Activated CD8-positive, alpha-beta memory T cell treated with anti-CD3 and anti-CD28 coated beads, Interleukin-2, amount 50 U/mL, for 4 hours (primary cell): ENCODE measurements at places on chromosomes 6 and 20.

GRCh38 chr20:49909499-49910339, 5.6 kb downstream of the SPATA2 start:
- no peak for DNase-seq

- DNase-seq = no peak
Observed at GRCh38 chr6:15280028-15280427, 34.2 kb downstream of the JARID2 start.

DNA sequence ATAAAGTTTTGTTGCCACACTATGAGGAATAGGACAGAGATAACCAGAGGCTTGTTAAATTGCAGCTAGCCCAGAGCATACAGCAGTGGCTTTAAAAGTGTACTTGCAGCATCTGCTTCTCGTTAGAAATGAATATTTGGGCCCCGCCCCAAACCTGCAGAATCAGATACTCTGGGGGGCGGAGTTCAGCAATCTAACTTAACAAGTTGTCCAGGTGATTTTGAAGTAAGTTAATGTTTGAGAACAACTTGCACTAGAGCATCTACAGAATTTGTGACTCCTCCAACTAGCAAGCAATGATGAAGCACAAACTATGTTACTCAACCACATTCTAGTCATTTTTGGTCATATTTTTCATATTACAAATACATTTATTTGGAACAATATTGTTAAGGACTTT, 10.6 kb upstream of the SUPT3H start:
- no peak for DNase-seq

DNA sequence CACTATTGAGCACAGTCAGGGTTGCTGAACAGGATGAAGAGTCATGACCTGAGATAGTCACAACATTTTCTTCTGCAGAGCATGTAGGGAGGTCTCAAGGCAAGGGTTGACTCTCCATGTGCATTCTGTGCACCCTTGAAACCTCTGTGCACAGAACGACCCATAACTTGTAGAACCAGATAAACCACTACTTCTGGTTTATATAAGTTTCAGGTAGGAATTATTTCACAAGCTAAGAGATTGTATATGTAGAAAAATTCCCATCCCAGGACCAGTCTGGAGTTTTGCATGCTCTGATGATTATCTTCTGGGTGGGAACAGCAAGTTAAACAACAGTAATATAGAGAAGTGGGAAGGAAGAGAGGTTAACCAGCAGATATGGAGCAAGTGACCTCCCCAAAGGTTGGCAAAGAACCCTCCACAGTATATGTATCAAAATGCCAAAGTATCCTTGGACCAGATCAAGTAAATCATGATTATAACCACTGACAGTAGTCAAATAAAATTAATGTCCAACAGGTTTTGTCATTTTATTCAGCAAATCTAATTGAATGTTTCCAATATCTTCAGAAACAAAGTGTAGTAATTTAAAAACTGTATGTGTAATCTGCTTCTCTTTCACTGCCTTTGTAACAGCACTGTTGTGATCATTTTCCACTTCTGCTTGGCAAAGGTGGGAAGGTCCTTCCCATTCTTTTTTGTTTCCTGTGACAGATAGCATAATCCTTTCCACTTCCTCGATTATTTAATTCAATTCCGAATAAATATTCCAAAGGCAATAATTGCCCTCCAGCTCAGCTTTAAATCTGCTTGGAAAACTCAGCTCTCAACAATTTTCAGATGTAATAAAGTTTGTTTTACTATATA, 104.4 kb downstream of the SYNE1 start:
- DNase-seq = no peak

DNA sequence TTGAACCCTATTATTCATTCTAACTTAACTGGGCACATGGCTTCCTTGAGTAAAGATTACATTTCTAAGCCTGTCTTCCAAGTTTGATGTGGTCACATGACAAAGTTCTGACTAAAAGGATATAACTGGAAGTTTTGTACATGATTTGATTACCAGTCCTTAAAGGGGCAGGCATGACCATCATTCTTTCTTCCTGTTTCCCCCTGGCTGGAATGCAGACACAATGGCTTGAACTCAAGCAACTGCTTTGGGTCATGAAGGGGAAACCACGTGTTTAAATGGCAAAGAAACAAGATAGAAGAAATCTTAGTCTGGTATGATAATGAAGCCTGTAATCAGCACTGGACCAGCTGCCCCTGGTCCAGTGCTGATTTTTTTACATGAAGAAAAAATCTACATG, 15.6 kb upstream of the SHLD1 start:
- DNase-seq = no peak

DNA sequence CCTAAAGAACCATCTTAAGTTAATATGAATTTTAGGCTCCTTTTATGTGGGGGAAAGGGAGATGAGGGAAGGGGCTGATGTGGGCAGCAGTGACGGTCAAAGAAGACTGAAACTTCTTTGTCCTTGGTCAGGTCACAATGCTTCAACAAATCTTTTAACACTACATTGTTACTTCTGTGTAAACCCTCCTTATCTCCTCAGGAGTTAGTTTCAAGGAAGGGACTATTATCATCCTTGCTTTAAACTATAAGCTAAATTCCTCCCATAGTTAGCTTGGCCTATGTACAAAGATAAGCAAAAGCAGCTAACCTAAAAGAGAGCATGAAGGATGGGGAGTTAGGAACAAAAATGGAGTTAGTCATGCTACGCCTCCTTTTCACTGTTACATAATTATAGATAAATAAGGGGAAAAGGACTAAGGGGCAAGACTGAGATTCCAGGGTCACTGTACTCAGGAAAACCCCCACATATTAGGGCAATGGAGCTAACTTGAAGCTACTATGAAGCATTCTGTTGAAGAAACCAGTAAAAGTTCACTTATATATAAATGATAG, 172.7 kb upstream of the RUNX2 start:
- DNase-seq = no peak

DNA sequence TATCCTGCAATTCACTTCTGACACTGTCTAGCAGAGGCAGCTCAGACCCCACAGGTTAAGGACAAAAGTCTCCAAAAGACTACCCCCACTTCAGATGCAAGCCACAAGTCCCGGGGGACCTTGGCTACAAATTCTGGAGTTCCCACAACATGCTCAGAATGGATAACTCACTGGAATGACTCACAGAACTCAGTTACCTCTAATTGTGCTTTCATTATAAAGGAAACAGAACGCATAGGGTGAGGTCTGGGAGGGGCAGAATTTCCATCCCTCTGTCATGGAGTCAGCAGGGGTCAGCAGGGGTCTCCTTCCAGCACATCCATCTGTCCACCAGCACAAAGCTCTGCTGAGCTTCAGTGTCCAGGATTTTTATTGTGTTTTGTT, 184.2 kb downstream of the CDH4 start:
- no peak for DNase-seq

DNA sequence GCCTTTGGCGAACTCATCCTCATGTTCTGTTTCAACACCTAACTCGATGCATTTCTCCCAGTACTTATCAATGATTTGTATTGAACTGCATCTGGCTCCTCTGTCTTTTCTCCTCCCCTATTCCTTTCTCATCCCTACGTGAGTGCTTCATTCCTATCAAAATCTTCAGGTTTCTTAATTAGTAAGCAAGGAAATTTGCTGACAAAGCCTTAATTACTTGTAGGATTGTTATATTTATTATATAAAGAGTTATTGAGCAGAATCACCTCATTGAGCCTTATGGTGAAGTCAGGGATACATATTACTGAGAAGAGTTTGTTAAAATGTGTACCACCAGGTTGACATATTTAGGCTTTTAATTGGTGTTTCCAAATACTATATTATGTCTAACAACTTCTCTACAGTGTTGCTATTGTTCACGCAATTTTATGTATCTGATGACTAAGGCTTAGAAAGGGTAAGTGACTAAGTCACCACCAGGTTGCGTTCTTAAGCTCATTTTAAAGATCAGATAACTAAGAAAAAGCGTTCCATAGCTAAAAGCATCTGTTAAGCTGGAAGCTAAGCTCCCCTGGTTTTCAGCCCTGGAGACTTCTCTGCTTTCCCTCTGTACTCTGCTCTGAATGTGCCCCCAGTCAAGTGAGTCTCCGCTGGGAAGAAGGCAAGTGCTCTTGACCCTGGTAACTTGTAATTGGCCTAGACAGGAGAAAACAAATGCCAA, 18.9 kb downstream of the SCGN start:
- no peak for DNase-seq

DNA sequence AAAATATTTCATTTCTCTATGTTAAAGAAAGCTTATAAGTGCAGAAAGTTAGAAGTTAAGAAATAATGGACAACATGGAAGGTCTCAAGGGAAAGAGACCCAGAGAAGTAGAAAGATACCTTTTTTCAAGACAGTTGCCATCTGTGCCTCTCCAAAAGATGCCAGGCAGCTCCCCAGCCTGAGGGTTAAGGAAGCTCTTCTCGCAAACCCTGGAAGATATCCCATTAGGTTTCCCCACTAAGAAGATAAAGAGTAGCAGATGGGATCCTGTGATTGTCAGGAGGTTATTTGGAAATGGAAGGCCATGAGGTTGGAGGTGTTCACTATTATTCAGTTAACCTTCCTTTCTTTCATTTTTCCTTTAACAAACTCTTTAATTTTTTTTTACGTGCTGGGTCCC, 110.1 kb upstream of the SIM1 start:
- no peak for DNase-seq

- no peak for DNase-seq
Observed at GRCh38 chr6:16730738-16731477, 30.4 kb downstream of the ATXN1 start.

- no peak for DNase-seq
Observed at GRCh38 chr6:109229536-109229935, 134.2 kb downstream of the CEP57L1 start.

DNA sequence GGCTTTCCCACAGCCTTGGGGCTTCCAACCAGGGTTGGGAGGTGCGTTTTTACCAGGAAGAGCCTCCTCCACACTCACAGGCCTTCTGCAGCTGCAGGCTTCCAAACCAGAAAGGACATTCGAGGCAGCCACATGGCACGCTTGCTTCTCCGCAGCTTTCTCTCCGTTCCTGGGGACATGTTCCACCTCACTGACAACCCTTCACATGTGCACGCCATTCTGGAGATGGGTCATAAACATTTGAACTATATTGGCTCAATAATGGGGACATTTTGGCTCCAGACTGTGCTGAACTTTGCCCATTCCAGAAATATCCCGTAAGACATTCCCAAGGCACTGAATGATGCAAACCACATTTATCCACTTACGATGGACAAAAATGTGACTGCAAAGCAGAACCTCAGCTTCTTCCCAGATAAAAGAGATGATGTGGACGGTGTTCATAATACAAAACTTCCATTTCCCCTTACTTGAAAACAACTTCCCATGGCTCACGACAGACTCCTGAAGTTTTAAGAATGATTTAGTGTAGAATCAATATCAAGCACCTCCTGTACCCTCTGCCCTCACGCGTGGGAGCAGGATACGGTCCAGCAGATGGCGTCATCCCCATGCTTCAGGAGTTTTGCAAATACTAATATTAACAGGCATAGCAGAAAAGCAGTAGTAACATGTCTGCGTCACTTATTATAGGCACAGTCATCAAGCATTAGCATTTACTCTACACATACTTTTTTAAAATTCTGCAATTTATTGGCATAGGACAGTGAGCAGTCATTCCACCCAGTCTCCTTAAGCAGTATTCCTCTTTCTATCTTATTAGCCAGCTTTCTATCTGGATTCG, 25.4 kb upstream of the FOXF2 start:
- DNase-seq = no peak

GRCh38 chr6:76014626-76015530, 57.6 kb downstream of the IMPG1 start:
- no peak for DNase-seq

DNA sequence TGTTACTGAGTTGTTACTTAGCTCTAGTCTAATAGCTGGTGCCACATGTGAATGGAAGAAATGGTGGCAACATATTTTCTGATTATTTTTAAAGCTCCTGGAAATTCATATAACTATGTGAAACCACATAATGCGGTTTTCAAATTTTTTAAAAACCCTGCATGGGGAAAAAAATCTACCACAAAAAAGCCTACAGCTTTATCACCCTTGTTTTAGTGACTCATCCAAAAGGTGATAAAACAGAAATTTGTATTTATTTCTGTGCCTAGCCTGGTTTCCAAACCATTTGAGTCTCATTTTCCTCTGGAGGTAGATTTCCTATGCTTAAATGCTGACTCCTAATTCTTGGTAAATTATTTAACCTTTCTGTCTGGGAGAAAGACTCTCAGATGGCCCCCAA, 5.4 kb upstream of the FBXO30 start:
- no peak for DNase-seq

- DNase-seq = peak; percentile 84
Observed at GRCh38 chr20:63553251-63553932, 567 bp upstream of the FNDC11 start.

DNA sequence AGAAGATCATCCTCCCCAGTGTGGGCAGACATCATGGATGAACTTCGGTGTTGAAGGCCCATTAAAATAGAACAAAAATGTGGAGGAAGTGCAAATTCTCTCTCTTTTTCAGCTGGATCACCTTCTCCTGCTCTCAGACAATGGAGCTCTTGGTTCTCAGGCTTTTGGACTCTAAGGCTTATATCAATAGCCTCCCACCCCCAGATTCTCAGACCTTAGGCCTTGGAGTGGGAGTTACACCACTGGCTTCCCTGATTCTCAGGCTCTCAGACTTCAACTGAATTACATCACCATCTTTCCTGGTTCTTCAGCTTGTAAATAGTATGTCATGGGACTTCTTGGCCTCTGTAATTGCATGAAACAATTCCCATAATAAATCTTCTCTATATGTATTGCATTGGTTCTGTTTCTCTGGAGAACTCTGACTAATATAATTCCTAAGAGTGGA, 36.6 kb downstream of the NSFL1C start:
- DNase-seq = no peak

GRCh38 chr6:36657942-36658544, 20.5 kb upstream of the CDKN1A start:
- no peak for DNase-seq

DNA sequence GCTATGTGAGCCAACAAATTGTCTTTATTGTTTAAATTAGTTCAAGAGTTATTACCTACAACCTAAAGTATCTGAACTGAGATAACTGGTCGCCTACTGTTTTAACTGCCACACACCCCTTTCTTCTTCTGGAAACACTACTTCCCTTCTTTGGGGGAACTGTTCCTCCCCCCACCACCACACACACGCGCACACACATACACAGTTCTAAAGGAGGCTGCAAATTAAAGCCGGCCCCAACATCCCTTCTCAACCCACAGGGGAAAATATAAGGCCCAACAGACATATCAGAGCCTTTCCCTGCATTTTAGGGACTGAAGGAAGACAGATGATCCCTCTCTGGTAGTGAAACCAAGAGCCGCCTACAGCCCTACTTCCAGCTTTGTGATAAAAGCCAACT, 348.0 kb upstream of the JARID2 start:
- no peak for DNase-seq

DNA sequence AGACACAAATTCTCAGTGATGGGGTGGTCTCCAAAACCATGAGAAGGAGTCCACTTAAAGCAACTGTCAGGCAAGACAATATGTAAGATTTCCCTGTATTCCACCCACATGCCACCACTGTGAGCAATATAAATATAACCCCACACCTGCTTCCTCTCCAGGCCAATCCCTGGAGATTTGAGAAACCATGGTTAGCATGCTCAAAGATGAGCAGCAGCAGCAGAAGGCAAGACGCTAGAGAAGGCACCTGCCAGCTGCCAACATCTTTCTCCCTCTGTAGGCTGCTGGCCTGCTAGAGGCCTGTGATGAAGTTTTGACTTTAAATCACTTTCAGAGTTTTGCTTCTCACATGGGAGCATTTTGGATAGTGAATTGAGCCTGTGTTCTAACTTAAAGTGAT, 7.9 kb upstream of the SOD2 start:
- DNase-seq = no peak

- no peak for DNase-seq
Observed at GRCh38 chr6:108027594-108027993, 46.9 kb downstream of the OSTM1 start.

- no peak for DNase-seq
Observed at GRCh38 chr6:43983632-43984031, 143.6 kb downstream of the MRPL14 start.
